Left lobe of liver (tissue), 2 donors: ENCODE measurements at places on chromosomes 16 and 17.

GRCh38 chr17:34121311-34121710, 133.8 kb upstream of the CCL2 start:
- no peak for DNase-seq

GRCh38 chr16:26457095-26457494, 609.6 kb upstream of the C16orf82 start:
- DNase-seq = no peak

GRCh38 chr17:17073581-17074403, 31.5 kb downstream of the MPRIP start:
- no peak for DNase-seq

DNA sequence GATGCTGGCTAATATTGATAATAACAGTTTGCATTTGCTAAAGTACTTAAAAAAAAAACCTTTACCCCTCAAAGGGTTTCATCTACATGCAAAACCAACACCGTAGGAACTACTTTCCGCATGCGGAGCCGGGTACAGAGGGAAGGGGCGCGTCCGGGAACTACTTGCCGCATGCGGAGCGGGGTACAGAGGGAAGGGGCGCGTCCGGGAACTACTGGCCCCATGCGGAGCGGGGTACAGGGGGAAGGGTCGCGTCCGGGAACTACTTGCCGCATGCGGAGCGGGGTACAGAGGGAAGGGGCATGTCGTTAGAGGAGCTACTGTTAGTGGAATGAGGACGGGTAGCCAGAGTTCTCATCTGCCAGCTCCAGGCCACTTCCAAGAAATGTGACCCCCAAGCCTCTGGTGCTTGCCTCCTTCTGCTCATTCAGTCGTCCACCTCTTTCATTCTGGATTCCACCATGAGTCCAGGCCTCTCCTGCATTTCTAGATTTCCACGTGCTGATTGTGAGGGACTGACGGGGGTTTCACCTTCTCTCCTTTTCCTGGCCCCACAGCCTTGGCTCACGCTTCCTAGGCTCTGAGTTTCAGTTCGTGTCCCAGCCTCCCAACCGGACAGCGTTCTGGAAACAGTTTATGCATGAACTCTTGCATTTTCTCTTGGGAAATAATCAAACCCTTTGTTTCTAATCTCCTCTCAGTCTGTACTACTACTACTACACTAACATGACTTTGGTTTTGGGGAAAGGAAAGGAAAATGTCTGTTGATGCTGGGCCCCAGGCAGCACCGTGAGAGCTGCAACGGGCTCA, 26.9 kb downstream of the MINK1 start:
- no peak for DNase-seq

- peak; percentile 40 for DNase-seq
Observed at GRCh38 chr17:30961209-30962188, 9.3 kb upstream of the RNF135 start.

GRCh38 chr16:87956365-87957231, 5.4 kb downstream of the BANP start:
- DNase-seq = peak; percentile 43

GRCh38 chr17:20992987-20993862, 49.6 kb downstream of the USP22 start:
- DNase-seq = peak; percentile 64

GRCh38 chr17:67830440-67830839, 5.1 kb downstream of the BPTF start:
- DNase-seq = no peak
